ENCODE measurements at places on chromosomes 7 and 10.

DNA sequence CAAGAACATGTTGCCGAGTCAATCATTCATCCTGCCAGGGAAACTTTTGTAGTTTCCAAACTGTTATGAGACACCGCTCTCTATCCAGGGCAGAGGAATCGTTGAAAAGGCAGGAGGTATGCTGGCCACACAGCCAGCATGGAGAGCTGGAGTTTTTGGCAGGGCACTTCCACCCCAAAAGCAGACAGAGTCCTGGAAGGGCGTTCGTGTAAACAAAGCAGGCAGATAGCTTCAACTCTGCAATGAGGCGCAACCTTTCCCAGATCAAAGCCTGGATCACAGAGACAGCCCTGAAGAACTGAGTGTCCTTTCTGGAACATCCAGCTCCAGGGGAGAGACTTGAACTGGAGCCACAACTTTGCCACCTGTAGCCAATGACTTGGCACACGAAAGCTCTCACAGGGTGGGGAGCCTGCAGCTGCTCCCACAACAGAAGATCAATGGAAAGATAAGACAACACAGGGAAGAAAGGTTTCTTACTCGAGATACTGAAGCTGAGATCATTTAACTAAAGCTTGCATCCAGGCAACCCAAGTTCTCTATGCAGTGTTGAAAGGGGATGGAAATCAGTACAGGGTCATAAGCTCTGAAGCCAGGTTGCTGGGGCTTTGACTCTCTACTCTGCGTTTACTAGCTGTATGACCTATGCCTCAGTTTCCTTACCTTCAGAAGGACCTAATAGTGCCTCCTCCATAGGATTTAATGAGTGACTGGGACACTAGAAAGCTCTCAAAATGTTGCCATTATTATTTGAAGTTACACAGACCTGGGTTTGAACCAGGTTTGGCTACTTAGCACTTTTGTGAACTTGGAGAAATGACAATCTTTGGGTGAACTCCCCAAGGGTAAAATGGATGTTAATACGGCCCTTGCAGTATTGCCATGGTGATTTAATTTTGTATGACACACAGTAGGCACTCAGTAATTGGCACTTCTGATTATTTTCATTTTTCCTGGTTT, 434.8 kb upstream of the NPVF start:
- no peak for DNase-seq

DNA sequence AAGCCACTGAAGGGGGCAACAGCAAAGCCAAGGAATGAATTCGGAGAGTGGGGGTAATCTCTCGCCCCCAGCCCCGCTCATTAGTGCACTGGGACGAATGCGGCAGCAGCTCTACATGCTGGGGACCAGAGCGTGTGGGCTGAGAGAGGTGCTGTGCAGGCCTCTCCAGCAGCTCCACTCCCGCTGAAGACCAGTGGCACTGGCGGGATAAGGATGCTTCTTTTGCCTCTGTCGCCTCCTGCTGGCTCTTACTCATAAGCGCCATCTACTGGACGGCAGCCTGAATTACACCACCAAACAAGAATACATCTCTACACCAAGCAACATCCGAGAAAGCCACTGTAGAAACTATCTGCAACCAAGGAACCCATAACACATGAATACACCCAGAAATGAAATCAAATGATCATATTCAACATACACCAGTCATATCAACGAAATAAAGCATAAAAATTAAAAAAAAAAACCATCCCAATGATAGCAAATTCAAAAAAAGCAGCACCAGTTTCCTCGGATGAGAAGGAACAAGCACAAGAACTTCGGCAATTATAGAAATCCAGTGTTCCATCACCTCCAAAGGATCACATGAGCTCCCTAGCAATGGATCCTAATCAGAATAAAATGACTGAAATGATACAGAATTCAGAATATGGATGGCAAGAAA, 79.0 kb upstream of the TMEM168 start:
- DNase-seq, result no peak

- DNase-seq, result no peak
Measured at GRCh38 chr7:20280475-20281351, 50.0 kb upstream of the ITGB8 start.

DNA sequence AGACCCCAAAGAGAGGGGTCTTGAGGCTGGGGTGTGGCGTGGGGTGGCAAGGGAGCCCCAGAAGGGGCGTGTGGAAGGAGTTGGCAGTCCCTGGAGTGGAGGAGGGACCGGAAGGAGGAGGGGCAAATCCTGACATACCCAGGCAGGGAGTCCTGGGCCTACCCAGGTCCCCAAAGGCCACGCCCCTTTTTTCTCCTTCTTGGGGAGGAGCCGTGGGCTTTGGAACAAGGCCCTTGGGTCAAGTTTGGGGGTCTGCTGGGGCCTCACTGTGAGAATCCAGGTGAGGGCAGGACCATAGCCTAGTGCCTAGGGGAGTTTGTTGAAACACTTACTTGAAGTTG, 1.2 kb upstream of the SMARCD3 start:
- DNase-seq, result no peak

GRCh38 chr10:133242611-133243356, 5.1 kb downstream of the VENTX start:
- no peak for DNase-seq

Data from NCI-H1105 treated with DMSO at 0.1 percent for 48 hours (cell line).